ENCODE measurements at places on chromosomes 6 and 20.

DNA sequence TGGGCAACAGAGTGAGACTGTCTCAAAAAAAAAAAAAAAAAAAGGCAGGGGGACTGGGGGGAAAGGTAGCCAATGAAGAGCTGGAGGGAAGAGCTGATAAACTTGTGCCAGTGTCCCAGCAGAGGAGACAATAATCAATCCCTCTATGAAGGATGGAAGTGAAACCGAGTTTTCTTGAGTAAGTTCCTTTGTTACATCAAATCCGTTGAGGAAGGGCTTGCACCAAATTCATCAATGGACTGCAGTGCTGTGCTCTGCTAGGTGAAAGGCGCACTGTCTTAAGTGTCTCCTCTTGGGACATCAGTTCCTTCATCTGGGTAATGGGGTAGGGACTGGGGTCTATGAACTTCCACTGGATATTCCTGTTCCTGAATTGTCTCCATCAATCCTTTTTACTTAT is 3.0 kb upstream of the CRIP3 start:
- no peak for DNase-seq

- DNase-seq = peak; percentile 89
Measured at GRCh38 chr20:64069614-64070243, 6.7 kb downstream of the TCEA2 start.

DNA sequence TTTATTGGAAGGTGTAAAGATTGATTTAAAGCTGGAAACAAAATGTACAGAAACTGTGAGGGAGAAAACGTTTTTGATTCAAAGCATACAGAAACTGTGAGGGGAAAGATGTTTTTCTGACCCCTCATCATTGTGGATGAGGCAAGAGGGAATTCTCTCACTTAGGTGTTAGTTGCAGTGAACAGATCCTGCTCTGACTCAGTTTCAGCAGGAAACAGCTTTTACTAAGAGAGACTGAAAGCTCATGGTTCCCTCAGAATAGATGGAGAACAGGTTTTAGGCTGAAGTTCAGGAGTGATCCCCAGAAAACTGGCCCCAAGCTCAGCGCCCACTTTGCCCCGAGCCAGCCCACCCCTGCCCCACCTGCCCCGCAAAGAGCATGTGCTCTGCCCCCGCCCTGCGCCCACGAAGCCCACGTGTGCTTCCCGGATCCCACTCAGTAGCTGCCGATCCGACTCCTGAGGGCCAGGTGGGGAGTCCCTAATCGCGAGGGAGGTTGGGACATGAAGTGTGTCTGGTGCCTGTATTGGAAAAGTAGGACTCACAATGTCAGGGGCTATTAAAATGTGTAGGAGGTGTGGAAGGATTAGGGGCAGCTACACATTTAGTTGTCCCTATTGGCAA is 41.2 kb downstream of the DUSP22 start:
- no peak for DNase-seq

GRCh38 chr6:55512904-55513303 is 66.1 kb downstream of the HMGCLL1 start:
- peak; percentile 48 for DNase-seq

DNA sequence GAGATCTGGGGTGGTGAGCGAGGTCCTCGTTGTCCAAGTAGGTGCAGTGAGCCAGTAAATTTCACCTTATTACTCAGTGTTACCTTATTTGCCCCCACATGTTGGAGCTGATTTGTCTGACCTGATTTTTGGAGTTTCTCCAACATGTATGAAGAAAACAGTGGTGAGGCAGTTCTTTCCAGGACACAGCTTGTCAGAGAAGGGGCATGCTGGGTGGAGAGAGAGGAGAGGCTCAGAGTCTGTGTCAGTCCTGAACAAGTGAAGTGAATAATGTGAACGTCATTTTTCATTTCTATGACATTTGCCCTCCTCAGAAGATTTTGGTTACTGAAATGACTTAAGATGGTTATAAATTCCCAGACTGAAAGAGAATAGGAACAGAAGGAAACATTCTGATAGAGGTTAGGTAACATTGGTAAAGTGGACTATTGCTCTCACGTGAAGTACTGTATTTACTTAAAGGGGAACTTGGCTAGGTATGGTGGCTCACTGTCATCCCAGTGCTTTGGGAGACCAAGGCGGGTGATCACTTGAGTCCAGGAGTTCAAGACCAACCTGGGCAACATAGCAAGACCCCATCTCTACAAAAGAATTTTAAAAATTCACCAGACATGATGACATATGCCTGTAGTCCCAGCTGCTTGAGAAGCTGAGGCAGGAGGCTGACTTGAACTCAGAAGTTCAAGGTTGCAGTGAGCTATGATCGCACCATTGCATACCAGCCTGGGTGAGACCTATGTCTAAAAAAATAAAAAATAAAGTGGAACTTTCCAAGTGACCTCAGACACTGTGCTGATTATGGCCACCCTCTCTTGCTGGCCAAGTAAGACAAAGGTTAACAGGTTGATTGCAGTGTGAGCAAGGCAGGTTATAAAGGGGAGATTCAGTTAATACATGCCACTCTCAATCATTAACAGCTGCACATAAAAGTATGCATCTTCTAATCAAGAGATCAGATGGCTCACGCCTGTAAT is 184.3 kb downstream of the EDN1 start:
- no peak for DNase-seq

DNA sequence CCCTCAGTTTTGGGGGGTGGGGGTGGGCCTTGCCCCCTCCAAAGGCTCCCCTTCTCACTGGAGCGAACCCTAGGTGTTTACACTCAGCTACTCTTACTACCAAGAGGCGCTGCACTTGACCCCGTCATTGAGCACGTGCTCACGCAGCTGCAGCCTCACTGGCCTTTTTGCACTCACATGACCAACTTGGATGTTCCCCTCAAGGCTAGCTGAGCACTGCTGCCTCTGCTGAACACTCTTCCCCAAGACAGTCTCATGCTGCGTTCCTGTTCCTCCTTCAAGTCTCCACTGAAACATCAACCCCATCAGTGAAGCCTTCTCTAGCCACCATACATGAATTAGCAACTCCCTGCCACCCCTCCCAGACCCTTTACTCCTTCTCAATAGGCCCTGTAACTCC is 4.0 kb downstream of the SOD2 start:
- no peak for DNase-seq

DNA sequence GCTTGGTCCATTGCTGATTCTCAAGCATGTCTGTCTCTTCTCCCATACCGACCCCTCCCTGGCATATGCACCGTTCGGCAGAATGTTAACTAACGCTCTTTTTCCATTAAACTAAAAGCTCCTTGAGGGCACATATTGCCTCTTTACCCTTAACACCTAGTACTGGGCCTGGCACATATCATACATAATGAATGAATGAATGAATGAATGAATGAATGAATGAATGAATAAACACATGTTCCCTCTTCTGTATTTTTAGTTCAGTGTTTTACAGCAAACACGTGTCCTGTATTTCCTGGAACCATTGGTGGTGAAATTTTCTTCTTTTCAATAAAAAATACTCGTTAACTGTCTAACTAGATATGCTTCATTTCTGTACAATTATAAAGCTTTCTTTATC is 174.4 kb upstream of the DTNBP1 start:
- DNase-seq = no peak

DNA sequence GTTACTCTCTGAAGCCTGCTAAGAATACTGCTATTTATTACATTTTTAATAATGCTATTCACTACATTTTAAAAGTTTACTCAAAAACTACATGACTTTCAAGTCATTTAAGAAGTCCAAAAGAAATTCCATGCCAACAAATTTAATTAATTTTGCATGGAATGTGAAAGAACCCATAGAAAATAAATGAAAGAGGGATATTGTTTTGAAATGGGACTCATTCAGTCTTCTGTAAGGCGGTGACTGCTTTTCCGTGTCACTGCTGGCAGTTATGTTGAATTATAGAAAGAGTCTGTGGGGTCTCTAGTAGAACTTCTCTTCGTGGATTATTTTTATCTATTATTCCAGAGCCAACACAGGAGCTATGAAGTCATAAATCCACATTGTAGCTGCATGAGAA is 211.2 kb downstream of the LAMA2 start:
- no peak for DNase-seq

- no peak for DNase-seq
Measured at GRCh38 chr6:125182237-125183008, 28.9 kb downstream of the TPD52L1 start.

DNA sequence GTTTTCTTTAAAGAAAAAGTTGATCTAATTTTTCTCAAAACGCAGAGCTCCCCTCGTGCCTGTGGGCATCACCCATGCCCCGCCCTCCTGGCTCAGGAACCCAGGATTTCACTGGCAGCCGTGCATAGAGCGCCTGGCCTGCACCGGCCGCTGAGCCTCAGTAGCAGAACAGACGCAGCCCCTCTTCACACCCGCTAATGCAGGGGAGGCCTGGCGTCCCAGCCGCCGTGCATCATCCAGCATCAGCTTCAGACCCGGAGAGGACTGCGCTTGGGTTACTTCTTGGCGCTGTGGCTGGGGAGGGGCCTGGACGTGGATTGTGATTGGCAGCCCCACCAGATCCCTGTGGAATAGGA is 18.1 kb downstream of the RBM38 start:
- DNase-seq = no peak

- no peak for DNase-seq
Measured at GRCh38 chr20:49710971-49711666, 2.6 kb downstream of the B4GALT5 start.

- DNase-seq = peak; percentile 41
Measured at GRCh38 chr6:7249946-7250643, 62.9 kb downstream of the SSR1 start.

GRCh38 chr20:10352934-10353824 is 80.8 kb downstream of the MKKS start:
- DNase-seq = no peak

- DNase-seq = no peak
Measured at GRCh38 chr6:110606151-110606550, 129.7 kb upstream of the SLC22A16 start.

- DNase-seq = no peak
Measured at GRCh38 chr6:84867521-84867920, 103.1 kb upstream of the TBX18 start.

GRCh38 chr6:25442898-25443297 is 163.7 kb downstream of the CARMIL1 start:
- no peak for DNase-seq

DNA sequence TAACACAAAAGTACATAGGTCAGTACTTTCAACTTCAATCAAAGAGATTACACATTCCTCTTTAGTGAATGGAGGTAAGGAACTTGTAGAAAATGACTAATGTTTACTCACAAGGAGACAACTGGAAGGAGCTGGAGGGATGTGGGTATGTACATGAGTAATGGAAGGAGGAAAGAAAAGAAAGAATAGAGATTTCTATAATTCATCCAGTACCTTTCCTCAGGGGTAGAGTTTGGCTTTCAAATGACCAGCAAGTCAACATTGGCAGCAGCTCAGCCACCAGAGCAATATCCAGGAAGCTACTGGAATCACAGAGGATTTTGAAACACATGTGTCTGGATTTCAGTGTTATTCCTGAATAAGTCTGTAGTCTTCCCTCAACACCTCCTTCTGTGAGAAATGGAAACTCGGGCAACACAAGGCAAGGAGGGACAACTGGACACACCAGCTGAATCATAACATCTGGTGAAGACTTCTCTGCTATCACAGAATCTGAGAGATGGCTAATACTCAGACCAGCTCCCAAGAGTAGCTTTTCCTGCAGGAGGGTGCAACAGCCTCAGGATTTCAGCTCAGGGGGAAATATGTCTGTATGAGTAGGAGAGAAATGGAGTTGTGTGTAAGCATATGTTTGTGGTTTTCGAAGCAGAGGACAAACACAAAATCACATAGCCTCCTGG is 98.8 kb downstream of the HAO1 start:
- DNase-seq = no peak

GRCh38 chr6:93842178-93842577 is 422.8 kb upstream of the EPHA7 start:
- DNase-seq = no peak

DNA sequence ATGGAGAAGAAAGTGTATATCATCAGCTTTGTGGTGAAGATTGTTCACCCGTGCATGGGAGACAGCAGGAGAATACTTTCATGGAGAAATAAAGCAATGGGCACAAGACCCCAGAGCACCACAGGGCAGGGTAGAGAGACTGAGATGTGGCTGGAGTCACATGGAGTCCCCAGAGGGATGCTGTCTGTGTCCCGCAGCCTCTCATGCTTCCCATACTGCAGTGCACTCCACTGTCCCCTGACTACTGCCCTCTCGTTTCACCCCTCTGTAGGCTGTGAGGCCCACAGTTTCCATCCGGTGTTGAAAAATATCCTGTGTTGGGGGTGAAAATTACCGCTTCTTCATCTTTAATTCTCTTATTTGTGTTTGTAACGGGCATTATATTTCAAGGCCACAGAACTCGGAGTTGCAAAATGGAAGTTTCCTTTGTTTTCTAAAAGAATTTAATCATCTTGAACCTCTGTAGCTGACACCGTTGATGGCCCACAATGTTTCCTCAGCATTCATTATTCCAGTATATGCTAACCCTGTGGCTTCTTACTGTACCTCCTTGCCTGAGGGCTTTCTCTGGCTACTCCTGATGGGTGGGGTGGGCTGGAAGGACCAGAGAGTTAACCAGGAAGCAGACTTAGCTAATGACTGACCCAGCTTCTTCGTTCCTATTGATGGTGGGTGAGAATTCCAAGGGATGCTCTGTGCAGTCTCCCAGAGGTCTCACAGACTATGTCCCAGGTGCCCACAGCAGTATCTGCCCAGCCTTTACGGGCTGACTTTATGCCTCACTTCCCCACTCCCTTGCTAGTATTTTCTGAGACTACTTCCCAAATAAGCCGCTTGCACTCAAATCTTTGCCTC is 51.7 kb downstream of the PROKR2 start:
- DNase-seq = no peak

GRCh38 chr6:33860706-33861474 is 57.1 kb upstream of the MLN start:
- DNase-seq = no peak

GRCh38 chr6:137970368-137970767 is 103.3 kb downstream of the TNFAIP3 start:
- DNase-seq = no peak

GRCh38 chr20:24648919-24649318 is 179.5 kb downstream of the SYNDIG1 start:
- DNase-seq = no peak

GRCh38 chr6:4394786-4395185 is 259.4 kb upstream of the ECI2 start:
- no peak for DNase-seq

DNA sequence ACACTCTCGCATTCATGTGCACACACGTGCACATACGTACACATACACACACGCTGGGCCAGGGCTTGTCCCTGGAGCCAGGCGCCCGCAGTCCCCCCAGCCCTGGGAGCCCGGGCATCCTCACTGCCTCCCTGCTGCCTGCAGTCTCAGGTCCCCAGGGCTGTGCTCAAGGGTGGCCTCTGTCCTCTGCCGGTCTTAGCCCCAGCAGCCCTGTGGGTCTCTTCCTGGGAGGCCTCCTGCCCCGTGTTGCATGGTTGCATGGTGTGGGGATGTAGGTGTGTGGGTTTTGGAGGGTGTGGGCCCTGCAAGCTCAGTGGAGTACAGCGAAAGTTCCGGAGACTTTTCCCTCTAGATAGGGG is 101.5 kb downstream of the TMEM242 start:
- DNase-seq = no peak

- peak; percentile 86 for DNase-seq
Measured at GRCh38 chr6:156654919-156655918, 122.0 kb upstream of the ARID1B start.

DNA sequence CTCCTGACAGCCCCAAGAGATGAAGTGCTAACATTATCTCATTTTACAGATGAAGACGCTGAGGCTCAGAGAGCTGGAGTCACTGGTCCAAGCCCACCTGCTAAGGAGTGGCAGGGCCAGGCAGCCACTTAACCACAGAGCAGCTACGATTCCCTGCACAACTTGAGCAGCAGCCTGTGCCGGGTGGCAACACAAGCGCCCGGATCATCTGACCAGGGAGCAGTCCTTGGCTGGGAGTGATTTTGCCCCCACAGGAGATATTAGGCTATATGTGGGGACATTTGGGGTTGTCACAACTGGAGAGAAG is 93.2 kb upstream of the PTPN1 start:
- DNase-seq = no peak
